ENCODE measurements at places on chromosomes 1 and 21.

GRCh38 chr1:237789619-237790018, 101.1 kb downstream of the ZP4 start:
- no peak for DNase-seq

DNA sequence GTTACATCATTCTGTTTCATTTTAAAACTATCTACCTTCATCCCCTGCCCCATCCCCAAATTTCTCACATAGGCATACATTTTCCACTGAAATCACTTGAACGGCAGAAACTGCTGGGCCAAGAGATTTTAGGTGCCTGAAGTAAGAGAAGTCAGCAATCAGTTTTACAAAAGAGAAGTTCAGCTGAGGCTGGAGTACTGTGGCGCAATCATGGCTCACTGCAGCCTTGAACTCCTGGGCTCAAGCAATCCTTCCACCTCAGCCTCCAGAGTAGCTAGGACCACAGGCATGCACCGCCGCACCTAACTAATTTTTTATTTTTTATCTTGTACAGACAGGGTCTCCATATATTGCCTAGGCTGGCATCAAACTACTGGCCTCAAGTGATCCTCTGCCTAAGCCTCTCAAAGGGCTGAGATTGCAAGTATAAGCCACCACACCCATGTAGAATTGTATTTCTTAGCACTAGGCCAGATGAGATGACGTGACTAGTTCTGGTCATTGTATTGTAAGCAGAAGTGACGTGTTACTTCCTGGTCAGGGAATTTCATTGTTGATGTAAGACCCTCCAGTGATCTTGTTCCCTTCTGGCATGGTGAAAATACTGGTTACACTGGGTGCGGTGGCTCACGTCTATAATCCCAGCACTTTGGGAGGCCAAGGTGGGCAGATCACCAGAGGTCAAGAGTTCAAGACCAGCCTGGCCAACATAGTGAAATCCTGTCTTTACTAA, 7.1 kb downstream of the BECN2 start:
- no peak for DNase-seq

DNA sequence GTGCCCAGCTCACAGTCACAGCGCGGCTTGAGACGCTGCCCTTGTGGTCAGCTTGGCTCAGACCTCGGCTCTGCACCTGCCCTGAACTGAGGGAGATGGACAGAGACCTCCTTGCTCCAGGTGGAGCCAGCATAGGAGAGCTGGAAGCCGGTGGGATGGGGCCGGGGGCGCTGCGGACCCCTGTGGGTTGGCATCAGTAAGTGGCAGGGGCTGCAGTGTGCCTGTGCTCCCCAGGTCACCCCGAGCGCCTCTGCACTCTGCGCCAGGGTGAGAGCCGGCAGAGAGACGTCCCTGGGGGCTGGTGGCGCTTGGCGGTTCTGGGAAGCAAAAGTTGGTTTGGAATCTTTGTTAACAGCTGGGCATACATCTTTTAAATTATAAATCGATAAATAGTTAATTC, 105.6 kb upstream of the TTC34 start:
- no peak for DNase-seq

GRCh38 chr1:204358605-204359004, 1.1 kb downstream of the PLEKHA6 start:
- no peak for DNase-seq

DNA sequence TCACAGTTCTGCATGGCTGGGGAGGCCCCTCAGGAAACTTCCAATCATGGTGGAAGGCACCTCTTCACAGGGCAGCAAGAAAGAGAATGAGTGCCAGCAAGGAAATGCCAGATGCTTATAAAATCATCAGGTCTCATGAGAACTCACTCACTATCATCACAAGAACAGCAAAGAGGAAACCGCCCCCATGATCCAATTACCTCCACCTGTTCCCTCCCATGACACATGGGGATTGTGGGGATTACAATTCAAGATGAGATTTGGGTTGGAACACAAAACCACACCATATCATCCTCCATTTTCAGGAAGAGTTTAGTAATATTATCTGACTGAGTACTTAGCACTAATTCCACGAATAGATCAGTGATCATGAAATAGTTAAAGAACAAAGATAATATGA, 244.2 kb downstream of the LMO4 start:
- no peak for DNase-seq

DNA sequence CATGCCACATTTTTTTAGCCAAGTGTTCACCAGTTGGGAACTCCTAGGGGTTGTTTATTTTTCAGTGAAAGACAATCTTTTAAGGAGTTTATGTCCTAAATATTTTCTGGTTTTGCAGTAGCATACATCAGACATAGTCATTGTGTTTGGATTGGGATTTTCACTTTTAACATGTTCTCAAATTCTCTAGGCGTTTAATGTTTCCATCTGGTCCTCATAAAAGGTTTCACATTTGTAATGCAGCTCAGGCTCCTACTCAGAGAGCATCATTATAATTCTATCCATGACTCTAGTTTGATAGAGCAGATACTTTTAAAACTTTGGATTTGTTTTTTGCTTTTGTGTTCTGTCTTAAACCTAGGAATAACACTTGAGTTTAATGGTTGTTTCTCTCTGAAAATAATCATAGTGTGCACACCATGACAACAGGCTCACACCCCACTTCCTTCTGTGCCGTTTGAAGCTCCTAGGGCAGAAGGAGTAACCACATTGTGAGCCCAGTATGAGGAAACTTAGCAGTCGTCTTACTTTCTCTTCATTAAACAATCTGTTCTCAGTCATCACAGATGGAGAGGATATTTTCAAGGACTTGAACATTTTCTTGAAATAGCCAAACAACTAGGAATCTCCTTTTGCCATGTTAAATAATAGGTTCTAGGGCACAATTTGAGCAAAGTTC, 219.6 kb downstream of the PDE4B start:
- DNase-seq: no peak
